Stomach (tissue), 19 donors: ENCODE measurements at places on chromosomes 4 and X. TPM values are rescaled to one million over a fixed set of nuclear protein-coding genes. Genes with fewer than 3 reads are reported as not detected.

- H3K4me1 ChIP-seq: no peaks in the 10 kb centered on the region
- H3K27me3 ChIP-seq: no peaks in the 10 kb centered on the region
- DNase-seq: no peak
- no peaks in the 10 kb centered on the region for H3K36me3 ChIP-seq
Measured at GRCh38 chrX:40368611-40369061, 212.1 kb upstream of the ATP6AP2 start.

DNA sequence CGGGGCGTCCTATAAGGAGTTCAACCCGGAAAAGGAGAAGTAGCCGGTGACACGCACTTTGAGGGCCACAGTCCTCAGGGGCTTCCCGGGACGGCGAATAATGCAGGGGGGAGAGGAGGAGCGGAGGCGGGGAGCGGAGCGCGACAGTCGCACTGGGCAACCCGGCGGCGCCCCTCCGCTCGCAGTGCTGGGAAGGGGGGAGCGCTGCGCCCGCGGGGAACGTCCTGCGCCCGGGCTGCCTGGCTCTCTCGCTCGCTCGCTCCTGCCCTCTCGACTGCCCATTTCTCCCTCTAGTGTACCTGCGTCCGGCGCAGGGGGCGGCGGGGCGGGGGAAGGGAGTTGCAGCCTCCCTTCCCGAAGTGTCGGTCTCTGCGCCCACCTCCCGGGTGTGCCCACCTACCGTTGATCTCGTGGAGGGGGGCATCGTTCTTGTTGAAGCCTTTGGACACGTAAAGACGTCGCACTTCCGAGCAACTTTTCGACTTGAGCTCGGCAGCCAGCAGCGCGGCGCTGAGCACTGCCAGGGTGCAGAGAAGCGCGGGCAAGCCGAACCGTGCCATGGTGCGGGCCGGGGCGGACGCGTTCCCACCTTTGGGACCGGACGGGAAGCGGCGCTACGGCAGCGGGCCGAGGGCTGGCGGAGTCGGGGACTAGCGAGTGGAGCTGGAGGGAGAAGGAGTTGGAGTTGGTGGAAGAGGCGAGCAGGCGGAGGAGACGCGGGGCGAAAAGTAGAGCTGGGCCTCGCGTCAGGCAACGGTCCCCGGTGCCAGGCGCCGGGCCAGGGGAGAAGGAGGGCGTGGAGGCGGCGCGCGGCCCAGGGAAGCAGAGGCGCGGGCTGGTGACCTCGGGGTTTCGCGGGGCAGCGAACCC, 648 bp downstream of the GPC4 start:
- no peaks in the 10 kb centered on the region for H3K27me3 ChIP-seq
- DNase-seq: no peak
- peak overlapping the region; percentile 76 for H3K27ac ChIP-seq
- H3K36me3 ChIP-seq: no peaks in the 10 kb centered on the region
- peak overlapping the region; percentile 65 for H3K4me3 ChIP-seq

- no peak for DNase-seq
- H3K36me3 ChIP-seq: no peaks in the 10 kb centered on the region
- no peaks in the 10 kb centered on the region for H3K27me3 ChIP-seq
- no peaks in the 10 kb centered on the region for H3K4me1 ChIP-seq
- H3K27ac ChIP-seq: no peak overlapping the region
Measured at GRCh38 chr4:180564448-180564847, 1678.8 kb upstream of the TENM3 start.

DNA sequence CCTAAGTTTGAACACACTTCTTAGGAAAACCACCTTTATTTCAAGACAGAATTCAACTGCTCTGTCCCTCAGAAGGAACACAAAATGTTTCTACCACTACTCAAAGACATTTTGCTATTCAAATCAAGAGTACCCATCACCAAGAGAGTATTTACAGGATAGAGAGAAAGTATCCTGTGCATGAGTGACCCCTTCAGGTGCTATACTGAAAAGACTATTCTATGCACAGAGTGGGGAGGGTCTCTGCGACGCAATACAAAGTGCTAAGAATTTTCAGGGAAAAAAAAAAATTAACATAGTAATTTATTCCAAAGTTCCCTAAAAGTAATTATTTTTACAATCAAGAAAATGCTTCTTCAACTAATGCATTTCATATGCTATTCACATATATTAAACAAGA, 346.4 kb upstream of the FAM241A start:
- H3K36me3 ChIP-seq: no peaks in the 10 kb centered on the region
- no peak overlapping the region for H3K27ac ChIP-seq
- no peaks in the 10 kb centered on the region for H3K27me3 ChIP-seq
- no peak overlapping the region for H3K4me3 ChIP-seq
- H3K4me1 ChIP-seq: no peaks in the 10 kb centered on the region

DNA sequence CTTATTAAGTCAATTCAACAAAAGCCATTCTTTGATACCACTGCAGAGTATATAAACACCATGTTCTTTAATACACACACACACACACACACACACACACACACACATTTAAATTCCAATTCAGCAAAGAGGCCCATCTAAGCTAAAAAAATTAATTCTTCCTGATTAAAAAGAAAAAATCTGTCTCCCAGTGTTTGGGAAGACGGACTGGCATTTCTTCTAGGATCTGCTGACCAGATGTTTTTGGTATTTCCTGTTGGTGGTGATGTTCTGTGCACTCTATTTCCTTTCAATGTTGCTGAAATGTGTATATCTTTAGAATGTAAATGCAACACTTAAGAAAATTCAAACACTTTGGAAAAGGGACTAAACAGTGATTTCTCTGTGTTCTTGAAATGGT, 243.8 kb downstream of the THOC2 start:
- H3K27ac ChIP-seq: no peak overlapping the region
- DNase-seq: no peak
- no peaks in the 10 kb centered on the region for H3K27me3 ChIP-seq

GRCh38 chr4:14864365-14865030, 137.8 kb upstream of the CPEB2 start:
- no peak overlapping the region for H3K27ac ChIP-seq
- no peak for DNase-seq
- peaks cover 43% of the 10 kb centered on the region for H3K4me1 ChIP-seq
- no peak overlapping the region for H3K4me3 ChIP-seq

GRCh38 chrX:109818976-109819375, 85.9 kb upstream of the ACSL4 start:
- no peaks in the 10 kb centered on the region for H3K36me3 ChIP-seq
- no peak overlapping the region for H3K4me3 ChIP-seq
- peak; percentile 35 for DNase-seq

GRCh38 chrX:24694825-24695224, 1.1 kb downstream of the POLA1 start:
- H3K27ac ChIP-seq: no peak overlapping the region
- H3K36me3 ChIP-seq: no peaks in the 10 kb centered on the region
- DNase-seq: no peak
- H3K4me1 ChIP-seq: peaks cover 21% of the 10 kb centered on the region
- no peaks in the 10 kb centered on the region for H3K27me3 ChIP-seq

DNA sequence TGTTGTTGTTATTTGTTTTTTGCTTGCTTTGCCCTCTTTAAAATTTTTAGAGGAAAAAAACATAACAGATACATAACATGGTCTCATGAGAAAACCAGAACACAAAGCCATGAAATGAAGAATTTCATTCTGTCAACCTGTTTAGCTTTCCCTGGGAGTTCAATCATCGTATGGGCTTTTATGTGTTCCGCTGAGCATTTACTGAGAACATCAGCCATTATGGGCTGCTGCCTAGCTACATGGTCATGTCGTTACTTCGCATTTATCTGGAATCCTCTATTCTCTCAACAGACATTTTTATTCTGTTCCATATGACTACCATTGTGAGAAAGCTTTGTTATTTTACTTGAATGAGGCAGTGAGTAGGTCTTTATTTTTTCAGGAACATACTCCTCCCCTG, 51.4 kb downstream of the NDST3 start:
- DNase-seq: no peak
- no peaks in the 10 kb centered on the region for H3K36me3 ChIP-seq
- H3K4me1 ChIP-seq: no peaks in the 10 kb centered on the region
- H3K4me3 ChIP-seq: no peak overlapping the region
- no peaks in the 10 kb centered on the region for H3K27me3 ChIP-seq

DNA sequence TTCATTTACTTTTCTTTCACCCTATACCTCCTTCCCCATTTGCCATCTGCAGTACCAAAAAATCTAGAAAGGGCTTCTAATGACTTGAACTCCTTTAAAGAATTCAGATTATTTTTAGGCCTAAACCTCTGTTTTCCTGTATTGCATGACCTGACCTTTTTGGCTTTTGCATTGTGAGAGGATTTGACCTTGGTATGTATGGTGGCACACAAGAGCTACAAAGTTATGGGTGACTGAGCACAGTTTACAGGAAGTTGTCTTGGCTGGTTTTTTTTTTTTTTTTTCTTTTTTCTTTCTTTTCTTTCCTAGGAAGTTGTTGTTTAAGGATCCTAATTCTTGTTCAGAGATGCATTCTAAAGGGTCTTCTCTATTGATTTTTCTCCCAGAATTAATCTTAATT, 32.0 kb upstream of the MTMR8 start:
- DNase-seq: no peak
- H3K4me1 ChIP-seq: no peaks in the 10 kb centered on the region
- H3K27ac ChIP-seq: no peak overlapping the region

- no peak overlapping the region for H3K4me3 ChIP-seq
- no peaks in the 10 kb centered on the region for H3K36me3 ChIP-seq
- H3K27ac ChIP-seq: no peak overlapping the region
- H3K4me1 ChIP-seq: no peaks in the 10 kb centered on the region
- no peak for DNase-seq
- H3K27me3 ChIP-seq: no peaks in the 10 kb centered on the region
Measured at GRCh38 chr4:99983289-99983943, 33.3 kb upstream of the H2AZ1 start.

GRCh38 chr4:147749811-147750321, 18.0 kb downstream of the ARHGAP10 start:
- no peak overlapping the region for H3K27ac ChIP-seq
- no peak for DNase-seq
- H3K36me3 ChIP-seq: no peaks in the 10 kb centered on the region
- H3K4me3 ChIP-seq: no peak overlapping the region

The MGARP gene
- total RNA-seq: not detected

The PDZD11 gene
- 27.4 TPM for total RNA-seq

The TENM3 gene
- 0.43 TPM for total RNA-seq
